Caudate nucleus (tissue), 63 donors: ENCODE measurements at places on chromosomes 5 and 9.

DNA sequence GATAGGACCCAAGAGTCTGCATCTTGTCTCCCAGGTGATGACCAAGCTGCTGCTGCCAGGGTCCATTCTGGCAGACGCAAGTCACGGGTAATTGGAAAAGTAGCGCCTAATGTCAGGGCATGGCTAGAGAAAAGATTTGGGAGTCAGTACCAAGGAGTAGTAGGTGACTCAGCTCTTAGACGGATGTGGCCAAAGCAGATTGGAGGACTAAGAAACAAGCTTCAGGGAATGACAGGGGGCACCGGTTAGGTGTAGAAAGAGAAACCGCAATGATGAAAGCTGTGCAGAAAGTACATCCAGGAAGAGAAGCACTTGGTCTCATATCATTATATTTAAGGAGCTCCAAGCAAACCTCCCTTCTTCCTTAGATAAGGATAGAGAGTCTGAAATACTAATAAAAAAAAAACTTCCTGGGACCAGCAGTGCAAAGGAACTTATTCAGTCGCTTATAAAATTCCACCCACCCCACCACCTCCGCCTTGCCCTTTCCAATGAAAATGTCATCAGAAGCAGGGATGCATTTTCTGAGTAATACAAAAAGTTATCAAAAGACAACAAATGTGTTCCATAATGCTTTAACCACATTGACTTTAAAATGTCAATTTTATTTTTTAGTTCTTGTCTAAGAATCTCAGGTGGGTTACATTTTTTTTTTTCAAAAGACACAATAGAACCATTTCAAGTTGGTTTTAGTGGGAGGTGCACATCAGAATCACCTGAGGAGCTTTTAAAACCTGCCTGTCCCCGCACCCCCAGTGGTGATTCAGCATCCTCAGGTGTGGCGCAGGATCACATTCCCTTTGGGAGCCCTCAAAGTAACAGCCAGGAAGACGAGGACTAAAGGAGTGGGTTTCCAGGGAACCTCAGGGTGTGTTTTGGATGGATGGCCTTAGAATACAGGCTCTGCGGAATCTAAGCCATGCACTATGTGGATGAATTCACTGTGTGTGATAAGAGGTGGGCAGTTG, 31.2 kb downstream of the PTPN3 start:
- DNase-seq: no peak

- no peak for DNase-seq
These were observed at the start of gene RANBP3L for GRCh38 chr5:36301858-36302603. Gene RANBP3L (minus strand): TSS chr5:36301902. CDS start chr5:36301416, 486 bp downstream.

GRCh38 chr9:126093771-126094170, 232.9 kb upstream of the MVB12B start:
- no peak for DNase-seq

DNA sequence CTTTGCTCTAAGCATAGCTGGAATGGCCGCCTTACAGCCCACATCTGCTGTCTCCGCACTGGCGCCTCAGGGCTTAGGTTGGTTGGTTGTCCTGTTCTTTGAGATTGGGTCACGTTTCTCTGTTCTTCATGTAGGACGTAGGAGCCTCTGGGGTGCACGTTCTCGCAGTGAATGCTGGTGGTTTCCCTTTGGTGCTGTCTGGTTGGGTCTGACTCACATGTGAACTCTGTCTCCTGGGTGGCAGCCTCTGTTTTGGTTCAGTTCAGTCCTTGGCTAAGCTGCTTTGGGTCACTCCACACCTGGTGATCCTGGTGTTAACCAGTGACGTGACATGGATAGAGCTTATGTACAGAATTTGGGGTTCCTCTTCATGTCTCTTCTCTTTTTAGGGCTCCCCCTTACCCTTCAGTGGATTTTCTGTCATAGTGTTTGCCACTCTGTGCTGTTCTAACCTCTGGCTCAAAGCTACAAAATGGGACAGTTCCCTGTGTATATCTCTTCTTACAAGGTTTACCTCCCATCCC, 12.6 kb upstream of the LPCAT1 start:
- DNase-seq: no peak

DNA sequence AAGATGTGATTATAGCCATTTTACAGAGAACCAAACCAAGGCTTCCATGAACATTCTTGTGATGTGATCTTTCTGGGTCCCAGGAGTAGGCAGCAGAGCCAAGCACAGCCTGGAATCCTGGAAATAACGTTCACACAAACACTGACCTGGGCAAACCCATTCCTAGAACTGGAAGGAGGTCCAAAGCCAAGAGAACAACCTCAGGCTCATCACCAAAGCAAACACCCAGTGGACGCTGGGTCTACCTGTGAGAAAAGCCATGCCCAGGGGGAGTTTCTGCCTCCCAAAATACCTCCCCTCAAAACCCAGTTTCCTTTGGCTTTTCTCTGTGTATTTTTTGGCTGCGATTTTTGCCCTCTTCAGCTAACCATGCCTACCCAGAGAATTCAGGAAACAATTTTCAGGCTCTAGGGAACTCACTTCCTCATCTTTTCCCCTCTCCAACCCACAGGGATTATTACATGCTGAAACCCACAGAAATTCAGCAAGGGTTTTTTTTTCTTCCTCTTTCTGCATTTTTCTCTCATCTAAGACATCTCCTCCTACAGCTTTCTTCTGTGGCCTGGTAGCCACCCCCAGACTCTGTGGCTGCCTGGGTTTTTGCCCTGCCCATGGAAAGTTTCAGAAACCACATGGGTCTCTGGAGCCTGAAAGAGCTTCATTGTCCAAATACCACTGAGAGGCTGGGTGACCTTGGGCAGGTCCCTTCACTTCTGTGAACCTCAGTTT, 75.0 kb downstream of the TNC start:
- DNase-seq: no peak

DNA sequence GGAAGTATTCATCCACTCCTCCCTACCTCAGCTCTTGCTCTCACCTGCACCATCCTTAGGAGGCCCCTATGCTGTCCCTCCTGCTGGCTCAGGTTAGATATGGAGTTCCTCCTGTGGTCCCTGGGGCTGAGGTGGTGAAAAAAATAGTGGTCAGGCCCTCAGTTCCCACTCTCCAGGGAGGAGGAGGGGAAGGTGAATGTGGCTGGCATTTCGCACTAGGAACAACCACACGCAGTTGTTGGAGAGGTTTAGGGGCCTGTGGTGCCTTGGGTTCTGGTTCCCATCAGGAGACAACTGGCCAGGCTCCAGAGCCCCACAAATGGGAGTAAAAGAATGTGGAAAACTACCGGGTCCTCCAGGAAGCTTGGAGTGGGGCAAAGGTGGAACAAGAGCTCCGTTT, 81.7 kb upstream of the HSPA9 start:
- no peak for DNase-seq

DNA sequence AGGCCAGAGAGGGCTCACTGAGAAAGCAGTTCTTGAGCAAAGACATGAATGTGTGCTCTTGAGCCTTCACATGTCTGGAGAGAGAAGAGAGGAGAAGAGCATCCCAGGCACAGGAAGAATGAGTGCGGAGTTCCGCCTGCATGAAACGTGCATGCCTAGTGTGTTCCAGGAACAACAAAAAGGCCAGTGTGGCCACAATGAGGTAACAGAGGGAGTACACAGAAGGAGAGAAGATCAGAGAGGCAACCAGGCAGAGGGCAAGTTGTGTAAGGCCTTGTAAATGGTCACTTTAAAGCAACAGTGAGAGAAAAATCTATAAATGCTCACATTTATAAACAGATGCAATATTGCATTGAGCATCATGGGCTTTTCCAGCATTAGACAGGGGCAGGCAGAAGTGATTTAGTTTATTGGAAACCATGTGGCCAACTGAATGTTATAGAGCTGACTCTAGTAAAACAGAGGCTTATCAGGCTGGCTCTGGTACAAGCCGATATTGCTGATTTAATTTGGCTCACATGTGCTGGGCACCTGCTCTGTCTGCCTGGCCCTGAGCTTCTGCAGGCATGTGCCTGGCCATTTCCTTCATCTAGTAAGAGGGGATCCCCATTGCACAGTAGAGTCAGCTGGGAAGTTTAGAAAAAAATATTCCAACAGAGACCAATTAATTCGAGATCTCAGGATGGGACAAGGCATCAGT, 185.3 kb downstream of the SAXO1 start:
- no peak for DNase-seq
